ENCODE measurements at places on chromosomes 1 and 21.

DNA sequence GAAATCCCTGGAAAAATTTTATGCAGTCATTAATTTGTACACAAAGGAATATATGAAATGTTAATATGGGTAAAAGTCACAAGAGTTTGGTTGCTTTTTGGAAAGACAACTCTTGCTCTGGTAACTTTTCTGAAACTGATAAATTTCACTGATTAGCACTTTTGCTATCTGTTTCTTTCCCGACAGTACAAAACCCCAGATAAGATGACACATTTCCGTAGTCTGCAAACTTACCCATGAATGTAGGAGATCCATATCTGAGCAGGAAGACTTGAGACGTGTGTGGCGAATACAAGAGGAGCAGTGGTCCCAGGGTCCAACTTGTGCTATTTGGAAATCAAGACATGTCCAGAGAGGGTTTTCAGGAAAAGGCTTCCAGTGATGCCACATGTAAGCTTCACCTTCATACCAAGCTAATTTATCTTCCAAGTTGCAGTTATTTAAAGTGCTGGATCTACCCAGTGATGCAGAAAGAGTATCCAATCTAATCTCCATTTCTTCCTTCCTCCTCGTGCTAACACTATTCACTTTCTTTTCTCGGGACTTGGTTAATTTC is 35.9 kb upstream of the SAMSN1 start:
- no peak for DNase-seq

- no peak for DNase-seq
Observed at GRCh38 chr1:163796394-163796821, 474.7 kb downstream of the NUF2 start.

GRCh38 chr1:74504933-74505512 is 7.4 kb downstream of the LRRC53 start:
- DNase-seq = no peak

GRCh38 chr1:222814536-222815439 is at the start of gene DISP1:
DISP1 (plus strand) TSS chr1:222815039; CDS start chr1:222942824, 127,785 bp downstream.
- peak; percentile 55 for DNase-seq

DNA sequence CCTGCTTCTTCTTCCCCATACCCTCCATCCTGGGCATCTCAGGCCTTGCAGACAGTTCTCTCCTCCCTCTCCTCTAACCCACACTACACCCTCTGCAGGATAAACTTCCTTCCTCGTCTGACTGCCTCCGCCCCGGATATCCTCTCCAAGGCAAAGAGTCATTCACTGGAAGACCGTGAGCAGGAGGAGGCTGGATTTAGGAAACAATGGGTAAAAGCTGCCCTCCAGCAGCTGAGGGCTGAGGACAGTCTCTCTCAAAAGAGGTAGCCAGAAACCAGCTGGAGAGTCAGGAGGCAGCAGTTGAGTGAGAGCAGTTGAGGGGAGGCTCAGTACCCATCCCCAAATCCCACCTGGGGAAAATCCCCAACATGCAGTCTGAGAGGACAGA is 1.4 kb downstream of the CSRP1 start:
- no peak for DNase-seq

DNA sequence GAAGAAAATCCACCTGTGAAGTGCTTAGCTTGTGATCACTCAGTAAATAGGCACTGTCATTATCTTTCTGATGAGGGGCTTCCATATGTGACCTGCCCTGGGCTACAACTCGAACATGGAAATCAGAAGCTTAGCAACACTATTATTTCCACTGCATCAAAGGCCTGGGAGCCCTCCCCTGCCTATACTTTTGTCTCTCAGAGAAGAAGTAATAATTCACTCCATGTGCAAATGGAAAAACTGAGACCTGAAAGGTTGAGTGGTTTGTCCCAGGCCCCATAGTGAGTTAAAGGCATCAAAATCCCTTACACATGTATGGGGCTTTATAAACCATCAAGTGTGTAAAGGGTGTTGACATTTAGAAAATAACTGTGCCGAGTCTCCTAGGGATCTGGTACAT is 20.9 kb downstream of the SOX13 start:
- DNase-seq = no peak

GRCh38 chr1:224377676-224378006 is 21.0 kb downstream of the CNIH4 start:
- no peak for DNase-seq

GRCh38 chr1:110305900-110306420 is 33.2 kb upstream of the RBM15 start:
- DNase-seq = no peak

- DNase-seq = no peak
Observed at GRCh38 chr1:27408151-27408550, 15.7 kb downstream of the GPR3 start.

GRCh38 chr1:246306415-246307037 is 200.6 kb downstream of the SMYD3 start:
- DNase-seq = no peak

DNA sequence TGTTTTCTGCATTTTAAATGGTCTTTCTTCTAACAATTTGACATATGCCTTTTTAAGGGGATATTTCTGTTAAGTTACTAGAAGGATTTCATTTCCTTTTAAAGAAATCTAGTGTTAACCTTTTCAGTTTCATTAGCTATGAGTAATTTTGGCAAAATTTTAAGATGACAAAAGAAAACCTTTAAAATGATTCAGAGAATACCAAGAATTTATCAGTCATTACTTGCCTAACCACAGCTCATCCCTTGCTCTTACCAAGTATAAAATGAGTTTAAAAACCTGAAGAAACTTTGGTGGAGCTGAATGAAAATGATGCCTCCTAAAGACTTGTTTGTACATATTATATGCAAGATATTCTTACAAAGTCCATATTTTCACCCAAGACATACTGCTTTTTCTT is 101.7 kb downstream of the NEK7 start:
- DNase-seq = no peak

- no peak for DNase-seq
Observed at GRCh38 chr1:207868251-207868773, 42.6 kb downstream of the CD34 start.

GRCh38 chr1:14055442-14056223 is 355.6 kb downstream of the PRDM2 start:
- no peak for DNase-seq

DNA sequence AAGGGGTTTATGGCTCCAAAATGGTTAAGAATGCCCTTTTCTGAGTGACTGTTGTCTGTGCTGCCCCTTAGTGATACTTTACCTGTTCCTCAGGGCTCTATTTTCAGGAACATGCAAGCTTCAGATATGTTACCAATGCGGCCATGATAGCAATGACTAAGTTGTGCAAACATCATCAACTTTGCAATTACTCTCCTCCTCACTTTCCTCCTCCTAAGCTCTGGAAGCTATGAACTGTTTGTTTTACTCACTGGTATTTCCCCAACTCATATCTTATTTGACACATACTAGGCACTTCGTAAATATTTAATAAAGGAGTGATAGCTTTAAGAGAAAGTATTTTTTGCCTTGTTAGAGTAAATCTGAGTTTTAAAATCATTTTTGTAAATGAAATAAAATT is 53.8 kb downstream of the RWDD3 start:
- DNase-seq = no peak

GRCh38 chr1:112219267-112219666 is 176.7 kb upstream of the CTTNBP2NL start:
- no peak for DNase-seq

- no peak for DNase-seq
Observed at GRCh38 chr1:212624976-212625501, 16.5 kb downstream of the ATF3 start.

- no peak for DNase-seq
Observed at GRCh38 chr1:13600762-13601453, 17.3 kb downstream of the PDPN start.

DNA sequence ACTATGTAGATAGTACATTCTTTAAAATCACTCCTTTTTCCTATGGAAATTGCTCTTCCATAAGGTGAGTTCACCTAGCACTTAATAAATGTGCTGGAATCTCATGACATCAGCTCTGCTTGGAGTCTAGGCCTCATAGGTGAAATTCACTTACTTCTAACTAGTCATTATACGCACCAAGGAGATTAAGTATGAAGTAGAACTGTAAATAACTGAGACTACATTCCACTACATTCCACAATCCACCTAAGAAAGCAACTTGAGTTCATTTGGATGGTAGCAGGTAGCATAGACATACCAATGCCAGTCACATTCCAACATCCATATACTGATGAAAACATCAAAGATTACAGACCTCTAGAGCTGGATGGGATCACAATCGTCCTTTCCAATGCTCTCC is 64.3 kb downstream of the NIBAN1 start:
- DNase-seq = no peak

DNA sequence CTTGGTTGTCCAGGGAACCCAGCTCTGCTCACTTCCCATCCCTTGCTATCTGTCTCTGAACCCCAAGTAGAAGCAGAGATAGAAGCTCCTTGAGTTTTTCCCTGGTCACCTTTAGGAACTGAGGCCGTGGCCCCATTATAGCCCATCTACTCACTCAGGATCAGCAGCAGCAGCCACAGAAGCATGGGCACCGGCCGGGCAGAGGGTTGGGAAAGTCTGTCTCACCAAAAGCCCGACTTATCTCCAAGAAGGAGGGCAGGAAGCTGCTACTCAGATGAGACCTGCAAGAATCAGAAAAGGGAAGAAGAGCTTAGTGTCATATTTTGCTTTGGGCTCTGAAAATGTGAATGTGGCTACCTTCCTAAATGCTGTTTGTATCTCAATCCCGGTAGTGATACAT is 264 bp downstream of the FCRL3 start:
- no peak for DNase-seq

- DNase-seq = no peak
Observed at GRCh38 chr1:59733443-59734141, 81.2 kb upstream of the HOOK1 start.

DNA sequence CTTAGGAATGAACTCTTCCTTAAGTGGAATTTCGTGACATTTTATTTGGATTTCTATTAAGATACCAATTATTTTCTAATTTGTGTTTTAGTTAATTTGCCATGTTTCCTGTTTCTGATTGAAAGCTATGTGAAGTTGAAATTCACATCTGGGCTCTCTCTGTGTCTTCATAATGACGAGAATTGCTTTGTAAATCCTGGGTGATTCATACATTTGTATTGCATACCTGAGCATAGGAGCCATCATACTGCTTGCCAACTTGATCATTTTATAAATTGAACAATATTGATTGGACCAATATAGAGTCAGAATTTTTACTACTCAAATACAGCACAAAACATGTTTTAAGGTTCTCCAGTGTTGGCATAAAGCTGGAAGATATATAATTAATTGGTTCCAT is 817.9 kb downstream of the BRINP3 start:
- no peak for DNase-seq

GRCh38 chr21:25107708-25108107 is 499.6 kb downstream of the MRPL39 start:
- DNase-seq = no peak

GRCh38 chr1:180190091-180190490 is 35.4 kb downstream of the QSOX1 start:
- no peak for DNase-seq

- DNase-seq = no peak
Observed at GRCh38 chr21:44943005-44943685, 3.3 kb downstream of the SLX9 start.

DNA sequence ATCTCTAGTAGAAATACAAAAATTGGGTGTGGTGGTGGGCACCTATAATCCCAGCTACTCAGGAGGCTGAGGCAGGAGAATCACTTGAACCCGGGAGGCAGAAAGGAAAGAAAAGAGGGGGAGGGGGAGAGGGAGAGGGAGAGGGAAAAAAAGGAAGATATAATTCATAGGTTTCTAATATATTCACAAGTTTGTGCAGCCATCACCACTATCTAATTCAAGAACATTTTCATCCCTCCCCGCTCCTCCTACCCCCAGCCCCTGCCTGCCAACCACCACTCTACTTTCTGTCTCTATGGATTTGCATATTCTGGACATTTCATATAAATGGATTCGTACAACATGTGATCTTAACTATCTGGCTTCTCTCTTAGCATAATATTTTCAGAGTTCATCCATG is 133.1 kb upstream of the KIAA1614 start:
- DNase-seq = no peak

GRCh38 chr1:208584167-208584755 is 340.1 kb upstream of the PLXNA2 start:
- DNase-seq = no peak

- DNase-seq = no peak
Observed at GRCh38 chr1:36973056-36973455, 61.3 kb downstream of the GRIK3 start.

DNA sequence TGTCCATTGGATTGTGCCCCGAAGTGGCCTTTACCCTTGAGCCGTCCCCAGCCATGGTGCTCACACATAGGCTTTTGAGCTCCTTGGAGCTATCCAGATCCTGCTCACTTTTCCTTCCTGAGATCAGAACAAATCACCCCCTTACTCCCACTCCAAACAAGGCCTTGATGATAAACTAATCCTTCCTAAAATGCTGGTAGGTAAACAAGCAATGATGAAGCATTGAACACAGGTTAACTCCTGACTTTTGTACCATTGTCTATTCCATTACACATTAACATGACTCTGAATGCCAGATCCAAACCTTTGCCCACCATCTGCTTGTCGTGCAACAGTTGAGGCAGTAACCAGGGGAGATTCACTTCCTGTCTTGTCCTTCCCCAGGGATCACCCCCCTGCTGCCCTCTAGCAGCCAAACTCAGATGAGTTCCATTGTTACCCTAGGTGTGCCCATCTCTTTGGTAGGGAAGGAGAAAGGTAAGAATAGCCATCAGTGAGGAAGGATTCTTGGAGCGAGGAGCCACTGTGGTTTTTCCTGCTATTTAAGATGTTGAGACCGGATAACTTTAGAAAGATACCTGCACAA is 79.5 kb upstream of the DNAJC6 start:
- no peak for DNase-seq

GRCh38 chr1:226666692-226667091 is 72.4 kb downstream of the ITPKB start:
- DNase-seq = no peak

GRCh38 chr1:38992412-38993111 is 1.5 kb downstream of the AKIRIN1 start:
- no peak for DNase-seq

- DNase-seq = no peak
Observed at GRCh38 chr21:19810779-19811178, 1187.4 kb upstream of the NCAM2 start.

Measured in activated CD8-positive, alpha-beta memory T cell treated with anti-CD3 and anti-CD28 coated beads for 48 hours (primary cell).